ENCODE measurements at places on chromosomes 5 and 9. TPM values are rescaled to one million over a fixed set of nuclear protein-coding genes. Genes with fewer than 3 reads are reported as not detected.

Gene MLANA
- not detected for total RNA-seq

Gene KCNV2
- not detected for total RNA-seq

Gene FOXI1
- total RNA-seq, result not detected

Gene CDK7
- 47.2 TPM for total RNA-seq

Gene SLC36A3
- total RNA-seq, result not detected

Gene RASGRF2
- total RNA-seq, result under 0.01 TPM

Gene STKLD1
- total RNA-seq, result 0.19 TPM

Gene FAM151B
- total RNA-seq, result 1.2 TPM

Gene FGF1
- total RNA-seq, result not detected

Gene DMRT3
- not detected for total RNA-seq

Gene FOXE1
- 16.9 TPM for total RNA-seq

Gene NREP
- total RNA-seq, result 3.4 TPM

Gene ACSL6
- total RNA-seq, result 0.39 TPM

Gene ARID3C
- total RNA-seq, result 0.31 TPM

Gene TTC39B
- total RNA-seq, result 10.2 TPM

Gene GPR151
- total RNA-seq, result not detected

Gene PCSK5
- total RNA-seq, result 1.1 TPM

Gene SPAG8
- 0.04 TPM for total RNA-seq

Gene DOK3
- total RNA-seq, result 0.55 TPM

Gene AGGF1
- total RNA-seq, result 19.2 TPM

Gene EIF4E1B
- total RNA-seq, result not detected

Gene LIFR
- 2.1 TPM for total RNA-seq

Gene GPRIN1
- total RNA-seq, result 8.7 TPM

Gene FOXD4L3
- not detected for total RNA-seq

Gene PCDHB7
- not detected for total RNA-seq
